ENCODE measurements at places on chromosomes 16 and 17.

GRCh38 chr17:77746896-77747554 is 211.5 kb upstream of the TNRC6C start:
- no peak for DNase-seq

GRCh38 chr16:77722309-77723107 is at the start of gene NUDT7:
Gene NUDT7 (plus strand): TSS chr16:77722514. CDS start chr16:77722583, 69 bp downstream.
- peak; percentile 94 for DNase-seq

DNA sequence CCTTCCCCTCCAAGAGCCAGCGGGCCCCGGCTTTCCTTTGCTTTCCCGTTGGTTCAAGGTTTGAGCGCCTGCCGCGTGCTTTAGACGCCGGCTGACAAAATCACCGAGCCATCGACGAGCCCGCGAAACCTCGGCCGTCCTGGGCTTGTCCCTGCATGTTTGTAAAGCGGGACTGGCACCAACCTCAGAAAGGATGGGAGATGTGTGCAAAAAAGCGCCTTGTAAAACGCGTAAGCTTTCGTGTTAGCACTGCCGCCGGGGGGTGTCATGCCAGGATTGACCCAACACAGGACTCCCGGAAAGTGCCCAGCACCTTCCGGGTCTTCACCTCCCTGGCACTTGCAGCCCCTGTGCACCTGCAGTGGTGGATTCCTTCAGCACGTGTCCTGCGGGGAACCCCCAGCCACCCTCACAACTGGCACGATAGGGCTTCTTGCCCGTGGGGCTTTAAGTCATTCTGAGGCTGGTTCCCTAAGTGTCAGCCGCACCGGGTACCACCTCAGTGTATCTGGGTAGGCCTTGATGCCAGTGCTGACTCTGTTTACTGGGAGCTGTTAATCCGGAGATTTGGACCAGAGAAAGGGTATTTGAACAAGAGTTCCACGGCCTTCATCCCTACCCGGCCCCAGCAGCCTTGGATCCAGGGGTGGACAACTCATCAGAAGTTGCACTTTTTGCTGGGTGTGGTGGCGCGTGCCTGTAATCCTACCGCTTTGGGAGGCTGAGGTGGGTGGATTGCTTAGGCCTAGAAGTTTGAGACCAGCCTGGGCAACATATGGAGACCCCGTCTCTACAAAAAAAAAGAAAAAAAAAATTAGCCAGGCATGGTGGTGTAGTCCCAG is 817 bp downstream of the NDUFAF8 start:
- DNase-seq = no peak

DNA sequence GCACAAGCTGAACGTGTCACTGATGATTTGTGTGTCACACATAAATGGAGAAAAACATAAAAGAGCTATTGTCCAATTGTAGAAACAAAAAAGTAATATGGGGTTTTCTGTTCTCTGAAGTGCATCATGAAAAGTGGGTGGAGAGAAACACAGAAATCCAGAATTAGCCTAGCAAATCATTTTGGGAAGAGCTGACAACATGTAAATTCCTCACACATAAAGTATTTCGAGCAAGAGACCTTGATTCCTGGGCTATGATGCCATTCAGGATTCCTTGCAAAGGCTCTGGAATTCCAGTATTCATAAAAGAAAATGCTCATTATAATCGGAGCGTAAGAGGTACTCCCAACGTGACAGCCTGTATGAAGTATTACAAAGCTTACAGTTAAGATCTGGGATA is 1.1 kb downstream of the DCUN1D3 start:
- DNase-seq = no peak

GRCh38 chr16:59201160-59201559 is 467.0 kb upstream of the GOT2 start:
- DNase-seq = no peak

DNA sequence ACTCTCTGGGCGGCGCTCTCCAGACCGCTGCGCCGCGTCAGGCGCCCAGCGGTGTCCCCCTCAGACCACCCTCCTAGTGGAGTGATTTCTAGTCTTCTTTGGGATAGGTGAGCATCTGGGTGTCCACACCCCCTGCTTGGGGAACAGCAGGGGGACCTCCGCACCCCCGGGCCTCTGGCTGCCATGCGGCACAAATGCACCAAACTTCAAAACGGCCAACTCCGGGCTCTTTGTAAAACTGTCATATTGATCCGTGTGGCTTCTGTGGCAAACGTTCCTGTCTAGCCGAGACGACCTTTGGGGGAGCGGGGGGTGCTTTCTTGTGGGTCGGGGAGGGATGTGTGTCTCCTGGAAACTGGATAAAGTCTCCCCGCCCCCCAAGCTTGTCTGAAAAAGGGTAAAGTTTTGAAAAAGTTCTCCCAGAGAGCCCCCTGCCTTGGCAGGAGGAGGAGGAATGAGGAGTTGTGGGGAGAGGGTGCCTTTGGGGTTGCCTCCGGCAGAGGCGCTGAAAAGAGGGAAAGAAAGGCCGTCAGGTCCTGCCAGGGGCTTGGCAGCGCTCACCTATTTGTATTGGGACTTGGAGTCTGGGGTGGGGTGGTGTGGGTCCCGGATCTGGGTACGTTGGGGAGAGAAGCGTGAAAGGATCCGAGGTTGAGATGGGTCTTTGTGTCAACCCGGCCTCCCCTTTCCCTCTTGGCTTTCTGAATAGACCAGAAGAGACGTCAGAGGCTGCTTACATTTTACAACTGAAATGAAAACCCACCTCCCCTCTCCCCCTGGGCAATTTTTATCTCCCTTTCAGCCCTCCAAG is 2.2 kb upstream of the CHD3 start:
- no peak for DNase-seq

DNA sequence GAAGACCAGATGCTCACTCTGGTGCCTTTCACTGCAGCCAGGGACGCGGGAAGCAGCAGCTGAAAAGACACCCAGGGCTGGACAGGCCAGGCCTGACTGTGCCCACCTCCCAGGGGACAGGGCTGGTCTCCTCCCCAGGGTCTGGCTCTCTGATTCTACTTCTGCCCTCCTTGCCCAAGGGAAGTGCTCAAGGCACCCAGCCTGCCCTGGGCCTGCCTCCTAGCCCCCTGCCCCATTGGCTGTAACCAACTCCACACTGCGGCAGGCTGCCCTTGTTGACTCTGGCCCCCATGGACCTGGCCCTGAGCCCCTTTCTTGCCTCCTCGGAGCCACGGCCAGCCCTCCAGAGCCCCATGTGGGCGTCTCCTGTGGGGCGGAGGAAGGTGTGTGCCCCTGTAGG is 212.5 kb downstream of the NTN1 start:
- DNase-seq = no peak

DNA sequence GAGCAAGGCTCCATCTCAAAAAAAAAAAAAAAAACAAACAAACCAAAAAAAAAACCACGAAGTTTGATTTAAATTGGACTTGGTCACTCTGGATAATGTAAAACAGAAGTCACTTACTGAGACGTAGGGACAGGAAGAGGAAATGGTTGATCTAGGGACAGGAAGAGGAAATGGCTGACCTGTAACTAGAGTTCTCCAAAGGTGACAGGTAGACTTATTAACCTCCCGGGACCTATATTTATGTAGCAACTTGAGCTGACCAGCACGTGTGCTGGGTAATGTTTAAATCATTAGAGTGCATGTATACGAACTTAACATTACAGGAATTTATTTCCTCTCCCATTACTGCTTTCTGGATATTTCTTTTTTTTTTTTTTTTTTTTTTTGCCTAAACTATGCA is 81.5 kb upstream of the DHX40 start:
- DNase-seq = no peak

- no peak for DNase-seq
These were observed 3.0 kb upstream of the NLRC3 start for GRCh38 chr16:3580251-3580651.

DNA sequence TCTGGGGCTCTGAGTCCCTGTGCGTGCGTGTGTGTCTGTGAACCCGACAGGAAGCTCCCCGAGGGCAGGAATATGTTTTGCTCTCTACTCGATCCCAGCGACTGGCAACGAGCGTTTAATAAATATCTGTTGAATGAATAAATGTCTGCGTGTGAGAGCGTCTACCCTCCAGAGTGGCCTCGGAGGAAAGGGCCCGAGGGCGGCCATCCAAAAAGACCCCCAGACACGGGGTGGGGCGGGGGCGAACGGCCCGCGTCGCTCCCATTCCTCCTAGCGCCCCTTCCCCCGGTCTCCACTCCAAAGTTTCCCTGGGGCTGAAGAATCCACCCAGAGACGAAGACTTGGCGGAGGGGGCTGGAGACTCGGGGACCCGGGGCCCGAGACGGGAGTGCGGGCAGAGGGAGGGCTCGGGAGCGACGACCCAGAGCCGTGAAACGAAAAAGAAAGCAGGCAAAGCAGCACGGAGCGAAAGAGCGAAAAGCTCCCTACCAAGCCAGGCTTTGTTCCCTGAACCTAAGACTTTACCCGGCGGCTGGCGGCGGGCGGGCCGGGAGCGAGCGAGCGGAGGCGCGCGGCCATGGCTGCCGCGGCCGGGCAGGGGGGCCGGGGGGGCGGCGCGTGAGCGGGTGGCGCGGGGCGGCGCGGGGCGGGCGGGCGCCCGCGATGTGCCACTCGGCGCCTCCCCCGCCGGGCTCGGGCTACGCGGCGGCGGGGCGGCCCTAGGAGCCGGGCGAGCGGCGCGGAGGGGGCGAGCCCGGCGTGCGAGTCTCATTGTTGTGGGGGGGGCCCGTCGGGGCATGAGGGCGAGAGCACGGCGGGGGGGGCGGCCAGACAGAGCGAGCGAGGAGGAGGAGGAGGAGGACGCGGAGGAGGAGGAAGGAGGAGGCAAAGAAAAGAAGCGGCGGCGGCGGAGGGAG is at the start of gene MLLT6:
Gene MLLT6, plus strand, starts transcription at position 668 of the 917 bp plus-strand sequence. CDS start 360 bp downstream, outside the sequence.
- DNase-seq = no peak

- DNase-seq = no peak
These were observed 53.6 kb downstream of the N4BP1 start for GRCh38 chr16:48556243-48556912.

DNA sequence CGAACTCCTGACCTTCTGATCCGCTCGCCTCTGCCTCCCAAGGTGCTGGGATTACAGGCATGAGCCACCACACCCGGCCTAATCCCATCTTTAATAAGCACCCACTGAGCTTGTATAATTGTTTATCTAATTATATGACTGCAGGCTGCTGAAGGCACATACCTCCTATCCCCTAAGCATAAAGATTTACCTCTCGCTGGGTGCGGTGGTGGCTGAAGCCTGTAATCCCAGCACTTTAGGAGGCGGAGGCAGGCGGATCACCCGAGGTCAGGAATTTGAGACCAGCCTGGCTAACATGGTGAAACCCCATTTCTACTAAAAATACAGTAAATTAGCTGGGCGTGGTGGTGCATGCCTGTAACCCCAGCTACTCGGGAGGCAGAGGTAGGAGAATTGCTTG is 20.1 kb upstream of the YWHAE start:
- DNase-seq = no peak

DNA sequence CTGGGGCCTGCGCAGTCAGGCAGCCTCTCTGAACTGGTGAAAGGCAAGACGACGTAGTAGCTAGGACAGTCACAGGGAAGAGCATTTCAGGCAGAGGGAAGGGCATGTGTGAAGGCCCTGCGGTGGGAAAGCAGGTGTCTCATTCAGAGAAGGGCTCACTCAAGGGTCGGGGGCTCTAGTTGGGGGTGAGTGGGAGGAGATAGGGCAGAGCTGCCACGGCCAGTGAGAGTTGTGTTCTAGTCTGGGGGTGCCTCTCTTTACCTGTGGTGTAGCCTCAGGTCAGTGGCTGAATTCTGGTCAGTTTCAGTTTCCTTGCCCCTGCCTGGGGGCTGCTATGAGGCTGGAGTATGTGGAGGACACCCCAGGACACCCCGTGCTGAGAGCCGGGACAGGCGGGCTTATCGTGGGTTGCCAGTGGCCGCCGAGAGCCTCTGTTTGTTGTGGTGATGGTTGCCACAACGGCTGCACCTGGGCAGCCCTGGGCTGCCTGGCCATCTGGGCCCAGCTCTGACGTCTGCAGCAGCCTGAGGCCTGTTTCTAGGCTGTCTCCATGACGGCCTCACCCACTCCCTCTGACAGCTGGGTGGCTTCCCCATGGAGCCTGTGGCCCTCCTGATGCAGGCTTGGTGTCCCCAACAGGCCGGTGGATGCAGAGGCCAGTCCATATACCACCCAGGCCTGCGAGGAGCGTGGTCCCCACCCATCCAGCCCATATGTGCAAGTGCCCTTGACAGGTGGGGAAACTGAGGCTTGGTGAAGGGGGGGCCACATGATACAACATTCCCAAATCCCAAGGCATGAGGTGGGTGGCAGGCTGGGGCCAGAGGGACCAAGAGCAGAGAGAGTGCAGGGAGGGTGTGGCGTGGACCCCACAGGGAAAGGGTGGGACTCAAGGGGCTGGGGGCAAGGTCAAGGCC is 10.8 kb downstream of the MAP2K3 start:
- no peak for DNase-seq

- DNase-seq = no peak
These were observed 23.6 kb downstream of the SPPL2C start for GRCh38 chr17:45868276-45868675.

- DNase-seq = no peak
These were observed at the start of gene WIPI1 for GRCh38 chr17:68457168-68457538. Gene WIPI1 (minus strand): TSS chr17:68457496. CDS start chr17:68457421, 75 bp downstream.

- DNase-seq = no peak
These were observed 9.5 kb upstream of the FZD2 start for GRCh38 chr17:44547625-44548267.

DNA sequence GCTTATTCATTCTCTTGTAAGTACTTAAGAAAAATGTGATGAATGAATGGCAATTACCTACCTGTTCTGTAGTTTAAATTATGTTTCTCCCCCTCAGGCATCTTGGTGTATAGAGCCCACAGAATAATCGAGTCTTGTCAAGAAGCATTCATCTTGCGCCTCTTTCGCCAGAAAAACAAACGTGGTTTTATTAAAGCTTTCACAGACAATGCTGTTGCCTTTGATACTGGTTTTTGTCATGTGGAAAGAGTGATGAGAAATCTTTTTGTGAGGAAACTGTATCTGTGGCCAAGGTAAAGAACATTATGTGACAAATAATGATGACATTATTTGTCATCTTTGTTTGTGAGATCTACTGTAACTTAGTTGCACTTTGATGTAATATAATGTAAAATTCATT is 6.5 kb downstream of the ERCC4 start:
- DNase-seq = no peak

DNA sequence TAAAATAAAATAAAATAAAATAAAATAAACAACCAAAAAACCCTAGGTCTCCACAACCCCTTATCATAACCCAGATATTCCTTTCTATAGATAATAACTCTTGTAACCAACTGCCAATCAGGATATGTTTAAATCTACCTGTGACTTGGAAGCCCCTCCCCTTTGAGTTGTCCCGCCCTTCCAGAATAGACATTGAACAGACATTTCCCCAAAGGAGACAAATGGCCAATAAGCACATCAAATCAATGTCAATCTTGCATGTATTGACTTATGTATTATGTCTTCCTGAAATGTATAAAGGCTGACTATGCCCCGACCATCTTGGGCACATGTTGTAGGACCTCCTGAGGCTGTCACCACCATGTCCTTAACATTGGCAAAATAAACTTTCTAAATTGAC is 1.5 kb upstream of the MAPK7 start:
- DNase-seq = no peak

DNA sequence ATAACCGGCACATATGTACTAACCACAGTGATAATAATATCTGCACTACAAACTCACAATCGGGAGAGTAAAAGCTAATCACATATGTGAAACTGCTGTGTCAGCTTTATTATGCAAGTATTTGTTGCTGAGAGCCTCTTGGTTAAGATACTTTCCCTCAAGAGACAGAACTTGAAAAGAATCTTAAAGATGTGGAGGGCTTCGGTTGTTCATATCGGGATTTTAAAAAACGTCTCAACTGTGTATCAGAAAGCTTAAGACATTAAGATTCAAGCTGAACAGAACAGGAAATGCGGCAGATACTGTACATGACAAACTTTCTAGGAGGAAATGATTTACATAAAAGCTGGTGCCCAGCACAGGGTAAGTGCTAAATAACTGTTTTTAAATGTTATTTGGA is 27.5 kb upstream of the HLF start:
- no peak for DNase-seq

All from esophagus squamous epithelium (tissue), 5 donors.